NAMALWA (cell line): ENCODE measurements at places on chromosomes 16 and 17.
A peak's percentile ranks its signal among the peaks of the same experiment; 100 is the strongest.

DNA sequence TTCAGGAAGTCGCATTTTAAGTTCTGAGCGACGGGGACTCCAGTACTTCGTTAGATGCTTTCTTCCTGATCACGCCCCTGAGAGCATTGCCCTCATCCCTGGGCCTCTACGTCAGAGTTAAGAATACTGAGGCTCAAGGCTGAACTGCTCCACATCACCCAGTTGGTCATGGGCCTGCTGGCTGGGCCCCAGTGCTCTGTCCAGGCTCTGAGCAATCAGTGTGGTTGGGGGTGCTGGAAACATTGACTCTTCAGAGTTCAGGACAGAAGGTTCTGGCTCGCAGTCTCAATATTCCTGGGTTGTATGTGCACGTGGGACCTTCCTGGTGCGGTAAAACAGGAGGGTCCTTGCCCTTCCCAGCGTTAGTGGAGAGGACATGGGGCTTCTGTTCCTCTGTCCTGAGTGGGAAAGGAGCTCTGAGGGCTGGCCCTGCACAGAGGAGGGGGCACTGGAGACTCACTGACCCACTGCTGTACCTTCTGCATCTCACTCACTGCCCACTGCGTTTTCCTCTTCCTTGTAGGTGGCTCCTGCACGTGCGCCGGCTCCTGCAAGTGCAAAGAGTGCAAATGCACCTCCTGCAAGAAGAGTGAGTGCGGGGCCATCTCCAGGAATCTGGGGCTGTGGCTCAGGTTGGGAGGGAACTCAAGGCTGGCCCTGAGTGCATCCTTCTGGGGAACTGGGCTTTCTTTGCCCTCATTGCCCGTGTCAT is 518 bp downstream of the MT1E start:
- DNase-seq = no peak

DNA sequence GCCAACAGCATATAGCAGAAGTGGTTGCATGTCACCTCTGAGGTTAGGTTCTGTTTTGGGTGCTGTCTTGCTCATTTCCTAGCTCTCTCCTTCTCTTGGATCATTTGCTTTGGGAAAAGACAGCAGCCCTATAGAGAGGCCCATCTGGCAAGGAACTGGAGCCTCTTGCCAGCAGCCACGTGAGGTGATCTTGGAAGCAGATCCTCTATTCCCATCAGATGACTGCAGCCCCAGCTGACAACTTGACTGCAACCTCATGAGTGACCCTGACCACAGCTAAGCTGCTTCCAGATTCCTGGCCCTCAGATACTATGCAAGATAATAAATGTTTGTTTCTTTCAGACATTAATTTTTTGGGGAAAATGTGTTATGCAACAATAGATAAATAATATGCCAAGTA is 213.3 kb upstream of the HS3ST4 start:
- no peak for DNase-seq

GRCh38 chr17:75853433-75853832 is 1.7 kb downstream of the WBP2 start:
- DNase-seq = no peak

GRCh38 chr16:87603684-87604633 is 1.7 kb downstream of the JPH3 start:
- DNase-seq = no peak

DNA sequence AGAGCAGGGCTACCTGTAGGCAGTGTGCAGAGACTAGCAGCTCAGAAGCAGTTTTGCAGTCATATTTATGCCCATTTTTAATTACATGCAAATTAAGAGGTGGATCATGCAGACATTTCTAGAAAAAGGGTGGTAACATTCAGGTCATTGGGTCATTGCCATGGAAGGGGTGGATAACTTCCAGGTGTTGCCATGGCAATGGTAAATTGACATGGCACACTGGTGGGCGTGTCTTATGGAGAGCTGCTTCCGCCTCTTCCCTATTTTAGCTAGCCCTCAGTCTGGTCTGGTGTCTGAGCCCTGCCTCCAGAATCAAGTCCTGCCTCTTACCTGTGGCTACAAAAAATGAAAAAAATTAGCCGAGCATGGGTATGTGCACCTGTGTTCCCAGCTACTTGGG is 2.8 kb upstream of the DNAI2 start:
- DNase-seq = peak; percentile 57

GRCh38 chr16:1335211-1335971 is 1.9 kb downstream of the BAIAP3 start:
- peak; percentile 70 for DNase-seq

DNA sequence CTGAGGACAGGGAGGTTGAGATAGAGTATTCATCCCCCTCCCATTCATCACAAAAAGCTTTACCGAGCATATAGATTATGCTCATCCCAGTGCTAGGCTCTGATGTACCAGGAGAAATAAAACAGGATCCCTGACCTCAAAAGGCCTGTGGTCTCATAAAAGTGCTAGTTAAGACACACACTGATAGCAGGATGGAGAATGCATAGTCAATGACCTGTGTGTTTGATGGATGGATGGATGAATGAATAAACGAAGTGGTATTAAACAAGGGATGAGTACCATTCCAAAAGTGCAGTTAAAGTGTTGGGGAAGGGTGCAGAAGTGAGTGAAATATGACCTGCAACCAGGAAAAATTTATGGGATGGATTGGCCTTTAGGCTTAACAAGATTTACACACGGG is 133.9 kb upstream of the NUDT7 start:
- DNase-seq = no peak

DNA sequence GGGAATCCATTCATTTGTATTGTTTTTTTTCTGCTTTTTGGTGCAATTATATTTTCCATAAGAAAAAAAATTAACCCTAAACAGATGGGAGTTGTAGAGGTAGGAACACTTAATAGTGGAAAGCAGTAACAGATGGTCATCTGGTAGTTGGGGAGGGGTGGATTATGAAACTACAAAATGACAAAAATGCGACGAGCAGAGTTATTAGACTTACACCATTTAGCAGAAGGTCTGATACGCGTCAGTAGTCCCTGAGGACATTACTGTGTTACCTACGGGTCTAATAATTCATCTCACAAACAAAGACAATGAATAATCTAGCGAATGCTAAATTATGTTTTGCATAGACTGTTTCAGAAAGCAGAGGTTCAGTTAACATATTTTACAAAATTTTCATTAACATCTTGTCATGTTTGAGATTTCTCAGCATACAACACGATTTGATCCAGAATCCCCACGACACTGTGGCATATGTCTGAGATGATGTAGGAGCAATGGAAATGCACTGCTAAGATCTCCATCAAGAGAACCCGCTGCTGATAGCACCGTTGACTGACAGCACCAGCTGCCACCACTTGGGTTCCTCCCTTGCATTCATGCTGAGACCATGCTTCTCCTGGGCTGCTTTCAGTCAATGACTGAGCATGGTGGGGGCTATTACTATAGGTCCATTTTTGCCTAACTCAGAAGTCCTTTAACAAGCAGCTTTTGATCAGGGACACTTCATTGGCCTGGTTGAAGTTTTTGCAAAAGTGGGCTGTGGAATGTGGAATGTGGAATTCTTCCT is 182.2 kb upstream of the CPHXL start:
- DNase-seq = peak; percentile 4

- peak; percentile 90 for DNase-seq
Measured at GRCh38 chr16:3059041-3059722, 6.3 kb upstream of the IL32 start.

DNA sequence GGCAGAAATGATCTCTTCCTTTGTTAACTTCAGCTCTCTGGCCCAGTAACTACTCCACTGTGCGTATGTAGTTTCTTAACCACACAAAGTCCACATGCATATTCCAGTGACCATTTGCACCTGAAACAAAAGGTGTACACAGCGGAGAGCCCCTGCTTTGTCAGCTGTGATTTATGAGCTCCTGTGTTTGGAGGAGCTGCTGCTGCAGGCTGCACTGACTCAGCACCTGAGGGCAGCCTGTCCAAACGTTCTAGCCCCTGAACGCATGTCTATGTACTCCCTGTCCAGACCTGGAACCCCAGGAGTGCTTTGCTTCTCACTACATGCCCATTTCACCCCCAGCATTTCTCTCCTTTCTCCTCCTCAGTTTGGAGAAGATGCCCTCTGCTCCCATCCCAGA is 216.1 kb downstream of the ABCC12 start:
- DNase-seq = no peak

DNA sequence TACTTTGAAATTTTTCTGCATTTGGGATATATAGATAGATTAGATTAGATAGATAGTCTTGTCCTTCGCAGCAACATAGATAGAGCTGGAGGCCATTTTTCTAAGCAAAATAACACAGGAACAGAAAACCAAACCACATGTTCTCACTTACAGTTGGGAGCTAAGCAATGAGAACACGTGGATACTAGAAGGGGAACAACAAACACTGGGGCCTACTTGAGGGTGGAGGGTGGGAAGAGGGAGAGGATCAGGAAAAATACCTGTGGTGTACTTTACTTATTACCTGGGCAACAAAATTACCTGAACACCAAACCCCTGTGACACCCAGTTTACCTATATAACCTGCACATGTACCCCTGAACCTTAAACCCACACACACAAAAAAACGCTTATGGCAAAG is 14.3 kb downstream of the PRKAR1A start:
- no peak for DNase-seq

GRCh38 chr16:6190776-6191175 is 1093.2 kb upstream of the EEF2KMT start:
- DNase-seq = no peak

DNA sequence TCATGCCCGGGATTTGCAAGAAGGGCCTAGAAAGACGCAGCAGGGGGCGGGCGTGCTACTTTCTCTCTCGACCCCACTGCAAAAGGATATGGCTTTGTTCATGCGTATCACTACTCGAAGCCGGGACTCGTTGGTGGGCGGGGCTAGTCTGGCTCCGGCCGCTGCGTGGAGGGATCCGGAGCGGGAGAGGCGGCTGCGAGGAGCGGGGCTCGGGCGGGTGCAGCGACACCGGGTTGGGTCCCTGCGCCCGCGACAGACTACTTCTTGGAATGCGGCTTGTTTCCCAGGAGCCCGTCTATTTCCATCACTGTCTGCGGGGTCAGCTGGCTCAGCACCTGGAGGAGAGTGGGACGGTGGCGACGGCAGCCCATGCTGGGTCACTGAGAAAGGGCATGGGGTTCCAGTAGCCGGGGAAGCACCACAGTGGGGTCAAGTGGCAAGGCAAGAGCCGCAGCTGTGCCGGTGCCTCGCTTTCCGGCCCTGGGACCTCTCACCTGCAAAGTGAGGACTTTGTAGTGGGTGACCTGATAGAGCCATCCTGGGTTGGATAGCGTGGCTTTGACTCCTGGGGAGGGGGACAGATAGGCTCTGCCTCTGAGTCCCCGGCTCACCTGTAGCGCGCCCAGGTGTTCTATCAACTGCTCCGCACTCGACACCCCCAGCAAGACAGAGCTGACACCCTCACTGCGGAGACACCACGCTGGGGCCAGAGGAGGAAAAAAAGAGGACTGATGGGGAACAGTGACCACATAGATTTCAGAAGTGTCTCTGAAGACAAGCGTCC is 6.6 kb downstream of the KCNAB3 start:
- peak; percentile 54 for DNase-seq

- peak; percentile 35 for DNase-seq
Measured at GRCh38 chr17:6755731-6756184, at the start of gene XAF1. Gene XAF1 (plus strand): TSS chr17:6756046. CDS start chr17:6756079, 33 bp downstream.

- DNase-seq = peak; percentile 38
Measured at GRCh38 chr17:38428112-38428642, at the start of gene ARHGAP23. Gene ARHGAP23 (plus strand): TSS chr17:38428464. CDS start chr17:38428486, 22 bp downstream.

DNA sequence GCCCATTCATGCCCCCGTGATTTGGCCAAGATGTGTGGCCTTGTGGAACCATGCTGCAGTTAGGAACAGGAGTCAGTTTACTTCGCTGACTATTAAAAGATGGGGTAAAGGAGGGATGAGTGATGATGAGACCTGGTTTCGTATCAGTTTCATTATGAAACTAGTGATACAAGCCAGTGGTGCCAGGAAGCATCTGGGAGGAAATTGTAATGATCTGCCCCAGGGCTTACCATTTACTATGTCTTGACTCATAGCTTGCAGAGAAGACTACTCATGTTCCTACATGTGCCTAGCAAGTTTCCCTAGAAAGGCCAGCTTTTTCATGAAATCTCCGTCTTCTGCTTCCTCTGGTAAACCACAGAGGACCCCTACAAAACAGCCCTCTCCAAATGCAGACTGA is 23.2 kb downstream of the CDH3 start:
- no peak for DNase-seq

- no peak for DNase-seq
Measured at GRCh38 chr16:47511882-47512281, 50.8 kb downstream of the PHKB start.

DNA sequence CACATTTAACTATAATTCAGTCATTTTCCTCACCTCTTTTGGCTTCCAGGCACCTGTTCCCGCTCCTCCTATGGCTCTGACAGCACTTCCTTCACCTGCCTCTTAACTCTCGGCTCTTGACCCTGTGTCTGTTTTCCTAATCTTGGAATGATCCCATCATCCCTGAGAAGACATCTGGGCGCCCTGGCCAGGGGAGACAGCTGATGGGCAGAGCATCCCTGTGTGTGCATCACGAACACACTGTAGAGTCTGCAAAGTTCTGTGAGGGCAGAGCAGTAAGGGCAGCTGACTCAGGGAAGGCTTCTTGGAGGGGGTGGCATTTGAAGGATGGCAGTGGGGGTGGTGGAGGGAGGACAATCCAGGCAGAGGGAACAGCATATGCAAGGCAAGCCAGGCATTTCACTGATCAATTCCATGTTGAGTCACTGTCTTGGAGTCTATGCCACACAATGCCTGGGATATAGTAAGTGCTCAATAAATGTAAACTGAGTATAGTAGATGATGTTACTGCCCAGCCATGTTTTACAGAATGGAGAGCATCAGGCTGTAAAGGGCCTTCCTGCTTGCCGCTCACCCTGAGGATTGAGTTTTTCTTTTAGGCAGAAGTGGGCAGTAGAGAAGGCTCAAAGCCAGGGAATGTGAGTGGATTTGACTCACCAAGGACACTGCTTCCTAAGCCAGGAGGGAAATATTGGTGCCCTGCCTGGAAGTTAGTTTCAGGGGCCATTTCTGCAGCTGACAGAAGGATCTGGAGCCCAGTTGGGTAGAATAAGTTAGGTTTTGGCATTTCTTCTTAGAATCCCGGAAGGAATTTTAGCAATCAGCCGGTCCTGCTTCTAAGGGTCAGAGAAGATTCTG is 5.8 kb upstream of the RAB11FIP4 start:
- no peak for DNase-seq

- peak; percentile 71 for DNase-seq
Measured at GRCh38 chr17:31216031-31216751, 80.8 kb downstream of the OMG start.

- DNase-seq = peak; percentile 78
Measured at GRCh38 chr16:19375561-19376158, 42.0 kb upstream of the TMC5 start.

DNA sequence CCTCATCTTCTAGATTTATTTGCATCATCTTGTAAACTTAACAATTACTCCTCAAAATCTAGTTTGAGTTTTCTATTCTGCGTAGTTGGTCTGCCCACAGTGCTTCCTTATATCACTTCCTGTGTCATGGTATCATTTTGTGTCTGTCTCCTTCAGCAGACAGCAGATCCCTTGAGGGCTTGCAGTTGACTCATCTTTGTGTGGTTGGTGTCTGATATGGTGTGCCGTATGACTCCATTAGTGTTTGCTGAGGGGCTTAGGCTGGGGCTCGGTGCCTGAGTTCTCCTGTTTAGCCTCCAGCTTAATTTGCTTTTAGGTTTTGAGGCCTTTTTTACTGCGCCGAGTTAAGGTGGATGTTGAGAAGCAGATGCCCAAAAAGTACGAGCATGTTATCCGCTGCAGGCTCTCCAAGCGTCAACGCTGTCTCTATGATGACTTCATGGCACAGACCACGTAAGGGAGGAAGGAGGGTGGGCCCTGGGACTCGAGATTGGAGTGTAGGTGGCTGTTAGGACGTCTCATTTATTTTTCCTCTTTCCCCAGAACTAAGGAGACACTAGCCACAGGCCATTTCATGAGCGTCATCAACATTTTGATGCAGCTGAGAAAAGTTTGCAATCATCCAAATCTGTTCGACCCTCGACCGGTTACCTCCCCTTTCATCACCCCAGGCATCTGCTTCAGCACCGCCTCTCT is 16.9 kb downstream of the SRCAP start:
- no peak for DNase-seq
